Stimulated activated CD4-positive, alpha-beta T cell treated with anti-CD3 and anti-CD28 coated beads, Interleukin-15, amount 100 ng/mL, for 48 hours (primary cell): ENCODE measurements at places on chromosomes 11 and 22.

DNA sequence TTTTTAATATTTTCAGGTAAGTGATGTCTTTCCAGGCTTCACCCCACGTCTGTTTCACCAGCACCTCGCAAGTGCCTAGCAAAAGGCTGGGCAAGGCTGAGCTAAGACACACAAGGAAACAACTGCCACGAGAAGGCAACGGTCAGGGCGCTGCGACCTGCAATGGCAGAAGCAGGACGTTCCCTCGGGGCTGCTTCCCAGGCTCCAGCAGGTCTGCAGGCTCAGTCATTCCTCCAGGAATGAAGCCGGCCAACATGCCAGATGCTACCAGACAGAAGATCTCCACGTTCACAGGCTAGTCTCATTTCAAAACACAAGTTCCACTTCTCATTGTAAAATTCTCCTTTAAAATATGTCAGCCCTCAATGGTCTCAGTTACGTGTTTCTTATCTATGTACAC lies 45.5 kb downstream of the CELSR1 start:
- DNase-seq = no peak

DNA sequence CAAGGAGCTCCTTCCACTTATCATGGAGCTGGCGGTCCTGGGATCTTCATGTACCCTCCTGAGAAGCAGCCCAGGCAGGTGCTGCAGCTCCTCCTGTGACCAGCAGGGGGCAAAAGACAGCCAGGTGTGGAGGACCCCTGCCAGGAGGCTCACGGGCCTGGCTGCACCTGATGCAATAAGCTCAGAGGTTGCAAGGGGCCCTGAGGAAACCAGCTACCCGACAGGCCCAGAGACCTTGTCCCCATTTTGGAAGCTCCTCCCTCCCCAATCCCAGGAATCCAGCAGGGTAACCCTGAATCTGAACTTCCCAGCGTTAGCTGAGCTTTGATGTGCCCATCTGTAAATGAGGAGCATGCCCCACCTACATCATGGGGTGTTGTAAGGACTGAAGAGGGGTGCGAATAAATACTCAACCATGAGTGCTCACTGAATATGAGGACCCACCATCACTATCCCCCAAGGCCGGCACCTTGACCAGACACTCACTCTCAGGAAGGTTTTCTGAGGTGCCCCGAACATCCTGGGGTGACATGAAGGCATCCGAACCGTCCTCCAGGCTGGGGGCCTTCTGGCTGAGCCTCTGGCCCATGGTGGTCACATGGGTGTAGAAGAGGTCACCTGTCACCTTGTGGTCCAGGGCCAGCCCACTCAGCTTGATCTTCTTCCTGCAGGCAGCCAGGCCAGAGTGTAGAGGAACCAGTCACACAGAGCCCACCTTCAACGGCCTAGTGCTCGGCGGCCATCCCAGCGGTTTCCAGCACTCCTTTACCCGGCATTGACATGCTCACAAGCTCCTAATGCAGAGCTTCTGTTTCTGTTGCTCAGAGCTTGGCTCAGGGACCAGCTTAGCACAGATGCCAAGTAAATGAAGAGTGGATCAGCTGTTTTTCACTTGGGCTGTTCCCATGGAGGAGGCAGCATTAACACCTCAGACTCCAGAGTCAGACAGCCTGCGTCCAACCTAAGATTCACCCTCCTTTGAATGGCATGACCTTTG lies 21.7 kb downstream of the SLC43A1 start:
- DNase-seq = peak; percentile 62

DNA sequence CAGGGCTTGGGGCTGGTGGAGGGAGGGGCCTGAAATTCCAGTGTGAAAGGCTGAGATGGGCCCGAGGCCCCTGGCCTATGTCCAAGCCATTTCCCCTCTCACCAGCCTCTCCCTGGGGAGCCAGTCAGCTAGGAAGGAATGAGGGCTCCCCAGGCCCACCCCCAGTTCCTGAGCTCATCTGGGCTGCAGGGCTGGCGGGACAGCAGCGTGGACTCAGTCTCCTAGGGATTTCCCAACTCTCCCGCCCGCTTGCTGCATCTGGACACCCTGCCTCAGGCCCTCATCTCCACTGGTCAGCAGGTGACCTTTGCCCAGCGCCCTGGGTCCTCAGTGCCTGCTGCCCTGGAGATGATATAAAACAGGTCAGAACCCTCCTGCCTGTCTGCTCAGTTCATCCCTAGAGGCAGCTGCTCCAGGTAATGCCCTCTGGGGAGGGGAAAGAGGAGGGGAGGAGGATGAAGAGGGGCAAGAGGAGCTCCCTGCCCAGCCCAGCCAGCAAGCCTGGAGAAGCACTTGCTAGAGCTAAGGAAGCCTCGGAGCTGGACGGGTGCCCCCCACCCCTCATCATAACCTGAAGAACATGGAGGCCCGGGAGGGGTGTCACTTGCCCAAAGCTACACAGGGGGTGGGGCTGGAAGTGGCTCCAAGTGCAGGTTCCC lies at the start of gene APOC3:
Gene APOC3 (plus strand): TSS at position 383 of the 659 bp plus-strand sequence. CDS start 676 bp downstream, outside the sequence.
- DNase-seq = no peak

DNA sequence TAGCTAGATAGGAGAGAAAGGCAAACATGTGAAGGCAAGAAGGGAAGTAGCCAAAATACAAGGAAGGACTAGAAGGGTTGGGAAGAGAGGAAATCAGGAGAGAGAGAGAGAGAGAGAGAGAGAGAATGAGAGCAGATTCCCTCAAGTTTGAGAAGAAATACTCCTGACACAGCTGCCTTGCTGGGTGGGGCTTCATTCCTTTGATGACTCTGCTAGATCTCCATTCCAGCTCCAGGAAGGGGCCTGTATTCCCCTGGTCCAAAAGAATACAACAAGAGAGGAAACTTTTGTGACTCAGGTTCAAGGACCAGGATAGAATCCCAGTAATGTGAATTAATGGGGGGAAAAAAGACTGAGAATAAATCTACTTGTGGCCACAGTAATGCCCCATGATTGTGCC lies 62.9 kb upstream of the SPON1 start:
- no peak for DNase-seq

GRCh38 chr11:130101661-130102060 lies 32.0 kb downstream of the APLP2 start:
- no peak for DNase-seq

- DNase-seq = peak; percentile 36
Measured at GRCh38 chr11:129881570-129882170, 13.7 kb downstream of the NFRKB start.

- no peak for DNase-seq
Measured at GRCh38 chr11:113370634-113371033, 16.9 kb upstream of the ANKK1 start.

GRCh38 chr11:43498561-43498960 lies 139.8 kb downstream of the TTC17 start:
- no peak for DNase-seq

DNA sequence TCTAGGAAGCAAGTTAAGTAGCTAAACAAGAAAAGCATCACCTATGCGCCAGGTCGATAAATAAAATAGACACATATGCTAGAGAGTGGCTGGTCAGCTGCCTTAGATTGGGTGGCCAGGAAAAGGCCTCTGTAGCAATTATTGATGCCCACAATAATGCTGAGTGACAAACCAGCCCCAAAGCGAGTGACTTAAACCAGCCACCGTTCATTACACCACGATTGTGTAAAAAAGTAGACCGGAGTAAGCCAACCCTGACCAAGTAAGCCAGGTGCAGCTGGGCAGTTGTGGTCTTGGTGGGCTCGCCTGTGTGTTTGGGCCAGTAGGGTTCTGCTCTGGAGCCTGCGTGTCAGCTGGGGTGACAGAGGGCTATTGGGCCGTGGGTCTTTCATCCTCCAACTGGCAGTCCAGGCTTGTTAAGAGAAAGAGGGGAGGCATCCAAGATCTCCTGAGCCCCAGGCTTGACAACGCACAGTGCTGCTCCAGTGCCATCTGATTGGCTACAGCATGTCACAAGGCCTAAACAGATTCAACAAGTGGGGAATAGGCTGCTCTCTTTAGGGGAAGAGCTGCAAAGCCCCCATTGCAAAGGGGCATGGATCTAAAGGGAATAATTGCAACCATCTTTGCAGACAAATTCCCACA lies 100.4 kb upstream of the PARVA start:
- DNase-seq = no peak

- no peak for DNase-seq
Measured at GRCh38 chr22:47356511-47357011, 594.1 kb downstream of the TBC1D22A start.

GRCh38 chr11:10856689-10857458 lies 979 bp downstream of the ZBED5 start:
- no peak for DNase-seq

DNA sequence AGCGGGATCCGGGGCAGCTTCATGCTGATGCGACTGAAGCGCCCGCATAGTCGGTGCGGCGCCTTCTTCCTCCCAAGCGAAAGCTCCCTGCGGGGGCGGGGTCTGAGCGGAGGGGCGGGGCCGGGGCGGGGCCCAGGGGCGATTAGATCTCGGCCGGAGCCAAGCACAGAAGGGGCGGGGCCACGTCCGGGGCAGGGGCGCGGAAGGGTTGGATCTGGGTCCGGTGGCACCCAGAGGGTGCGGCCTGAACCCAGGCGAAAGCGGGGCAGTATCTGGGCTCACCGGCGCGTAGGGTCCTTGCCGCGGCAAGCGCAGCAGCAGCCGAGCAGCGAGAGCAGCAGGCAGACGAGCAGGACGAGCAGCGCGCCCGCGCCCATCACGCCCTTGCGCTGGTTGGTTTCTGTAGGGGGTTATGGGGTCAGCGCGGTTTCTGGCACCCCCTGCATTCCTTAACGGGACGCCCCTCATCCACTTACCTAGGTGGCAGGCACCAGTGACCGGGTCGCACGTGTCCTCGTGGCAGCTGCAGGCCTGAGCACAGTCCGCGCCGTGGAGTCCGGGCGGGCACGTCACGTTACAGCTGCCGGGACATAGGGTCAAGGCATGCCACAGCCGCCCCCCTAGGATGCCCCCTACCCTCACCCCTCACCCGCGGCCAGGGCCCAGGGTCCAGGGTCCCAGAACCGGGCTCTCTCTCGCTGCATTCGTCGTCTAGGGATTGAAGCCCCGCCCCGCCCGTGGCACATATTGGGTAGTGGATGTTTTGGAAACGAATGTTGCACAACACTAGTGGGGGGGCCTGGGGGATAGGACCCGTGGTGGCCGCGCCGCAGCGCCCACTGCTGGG lies 8.1 kb downstream of the SCARF2 start:
- peak; percentile 67 for DNase-seq

- no peak for DNase-seq
Measured at GRCh38 chr11:33387996-33388395, 130.8 kb downstream of the HIPK3 start.

- DNase-seq = no peak
Measured at GRCh38 chr11:23755769-23756168, 741.1 kb upstream of the LUZP2 start.

DNA sequence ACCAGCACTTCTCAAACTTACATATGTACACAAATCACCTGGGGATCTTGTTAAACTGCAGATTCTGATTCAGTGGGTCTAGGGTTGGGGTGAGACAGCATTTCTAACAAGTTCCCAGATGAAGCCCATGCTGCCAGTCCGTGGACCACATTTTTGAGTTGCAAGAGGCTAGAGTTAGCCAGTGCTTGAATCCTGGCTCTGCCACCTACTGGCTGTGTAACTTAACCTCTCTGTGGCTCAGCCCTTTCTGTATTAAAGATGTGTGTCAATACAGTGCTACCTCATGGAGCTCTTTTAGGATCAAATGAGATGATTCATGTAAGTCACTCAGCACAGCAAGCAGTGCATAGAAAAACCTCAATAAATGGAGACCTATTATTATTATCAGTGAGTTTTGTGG lies 90.2 kb upstream of the ISX start:
- no peak for DNase-seq

GRCh38 chr11:66159324-66159984 lies 89.4 kb downstream of the PACS1 start:
- no peak for DNase-seq

- no peak for DNase-seq
Measured at GRCh38 chr11:35496416-35496815, 29.0 kb downstream of the PAMR1 start.

DNA sequence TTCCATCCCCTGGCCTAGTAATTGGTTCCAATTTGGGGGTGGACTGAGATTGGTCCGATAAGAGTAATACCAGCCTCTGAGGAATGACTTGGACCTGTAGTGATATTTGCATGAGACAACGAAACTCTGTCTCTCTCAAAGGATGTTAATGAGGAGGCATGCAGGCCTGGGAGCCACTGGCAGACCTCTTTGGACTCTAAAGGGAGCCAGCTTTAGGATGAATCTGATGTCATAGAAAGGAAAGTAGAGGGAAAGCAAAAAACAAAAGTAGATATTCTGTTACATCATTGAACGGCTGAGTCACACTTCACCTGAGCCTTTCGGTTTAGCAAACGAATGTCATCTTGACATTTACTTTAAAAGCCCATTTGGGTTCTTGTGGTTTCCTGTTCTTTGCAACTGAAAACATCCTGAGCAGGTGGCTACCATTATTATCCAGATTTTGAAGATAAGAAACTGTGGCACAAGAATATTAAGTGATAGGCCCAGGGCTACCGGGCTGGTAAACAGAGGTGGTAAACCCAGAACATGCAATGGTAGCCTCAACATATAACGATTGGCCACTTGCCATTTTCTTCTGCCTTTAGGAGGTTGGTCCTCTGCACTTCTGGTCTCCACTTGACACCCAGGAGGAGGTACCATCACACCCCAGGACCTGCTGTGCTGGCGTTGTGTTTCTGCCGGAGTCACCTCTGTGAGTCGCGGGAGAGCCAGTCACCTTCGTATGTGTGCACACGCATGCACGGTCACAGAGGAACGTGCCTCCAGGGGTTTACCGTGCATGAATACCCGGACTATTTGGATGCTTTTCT lies 42.7 kb downstream of the RTL6 start:
- DNase-seq = peak; percentile 36

- no peak for DNase-seq
Measured at GRCh38 chr22:35315141-35315854, 15.6 kb downstream of the TOM1 start.

DNA sequence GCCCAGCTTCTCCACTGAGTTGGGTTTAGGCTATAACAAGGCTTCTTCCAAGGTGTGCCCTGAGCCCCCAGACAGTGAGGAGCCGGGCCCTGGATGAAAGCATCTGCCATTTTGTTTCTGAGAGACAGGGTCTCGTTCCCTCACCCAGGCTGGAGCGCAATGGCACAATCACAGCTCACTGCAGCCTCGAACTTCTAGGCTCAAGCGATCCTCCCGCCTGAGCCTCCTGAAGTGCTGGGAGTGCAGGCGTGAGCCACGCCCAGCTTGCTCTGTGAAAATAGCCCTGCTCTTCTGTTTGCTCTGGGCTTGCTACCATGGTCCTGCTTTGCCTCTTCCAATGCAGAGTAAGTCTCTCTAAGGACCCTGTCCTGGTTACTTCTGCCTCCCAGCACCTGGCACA lies 6.7 kb downstream of the DENND6B start:
- no peak for DNase-seq

- no peak for DNase-seq
Measured at GRCh38 chr22:36546092-36546804, 17.3 kb upstream of the EIF3D start.

DNA sequence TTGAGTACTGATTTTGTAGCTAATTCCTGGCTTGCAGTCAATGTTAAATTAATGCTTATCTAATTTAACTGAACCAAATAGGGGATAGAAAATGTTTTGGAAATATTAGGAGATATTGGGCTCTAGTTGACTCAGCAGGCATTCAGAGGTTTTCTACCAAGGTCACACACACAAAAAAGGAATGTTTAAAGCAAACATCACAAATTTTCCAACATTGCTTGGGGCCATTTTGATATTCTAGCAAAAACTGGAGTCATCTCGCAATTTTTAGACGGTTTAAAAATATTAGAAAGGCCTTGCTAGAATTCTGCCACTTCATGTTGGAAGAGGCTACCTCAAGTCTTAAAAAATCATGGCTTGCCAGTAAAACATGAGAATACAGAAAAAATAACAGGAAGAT lies 2082.1 kb upstream of the RAG2 start:
- no peak for DNase-seq
